Tibial nerve (tissue), 4 donors: ENCODE measurements at places on chromosomes 5 and 9. TPM values are rescaled to one million over a fixed set of nuclear protein-coding genes. Genes with fewer than 3 reads are reported as not detected.

Gene BTNL3
- total RNA-seq: not detected

Gene NANS
- 35.2 TPM for total RNA-seq

DNA sequence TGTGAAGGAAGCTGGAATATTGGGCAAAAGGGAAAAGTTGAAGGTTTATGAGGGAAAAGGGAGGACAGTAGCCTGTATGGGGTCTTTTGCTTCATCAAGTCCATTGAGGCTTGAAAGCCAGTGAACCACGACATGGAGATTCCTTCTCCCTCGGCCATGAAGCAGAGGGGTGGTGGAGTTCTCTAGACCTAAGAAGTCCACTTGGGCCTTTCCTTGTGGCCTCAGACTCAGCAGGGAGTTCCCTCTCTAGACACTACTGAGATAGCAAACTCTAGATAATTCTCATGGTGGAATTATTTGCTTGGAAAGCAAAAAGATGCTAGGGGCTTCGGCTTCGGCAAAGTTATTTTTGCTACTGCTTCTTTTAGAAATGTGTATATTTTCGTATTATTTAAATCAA is 78.5 kb downstream of the FOXD1 start:
- H3K4me3 ChIP-seq: no peak overlapping the region
- no peaks in the 10 kb centered on the region for H3K4me1 ChIP-seq
- no peaks in the 10 kb centered on the region for H3K36me3 ChIP-seq
- DNase-seq: no peak
- no peak overlapping the region for H3K27ac ChIP-seq
- no peaks in the 10 kb centered on the region for H3K27me3 ChIP-seq

GRCh38 chr5:173823721-173824567 is 64.2 kb upstream of the CPEB4 start:
- DNase-seq: no peak
- no peaks in the 10 kb centered on the region for H3K27me3 ChIP-seq
- no peak overlapping the region for H3K4me3 ChIP-seq

Gene KIF20A
- 2.1 TPM for total RNA-seq

Gene IFNB1
- total RNA-seq: not detected
